ENCODE measurements at places on chromosomes 3 and 15. TPM values are rescaled to one million over a fixed set of nuclear protein-coding genes. Genes with fewer than 3 reads are reported as not detected.

FILIP1L gene
- polyA plus RNA-seq: 16.3 TPM

SGO1 gene
- 0.16 TPM for polyA plus RNA-seq

ZNF660 gene
- 1.3 TPM for polyA plus RNA-seq

SLC15A2 gene
- polyA plus RNA-seq: 1.2 TPM

GRCh38 chr3:146781606-146782005 is 176.5 kb upstream of the PLSCR5 start:
- no peak for DNase-seq

DNA sequence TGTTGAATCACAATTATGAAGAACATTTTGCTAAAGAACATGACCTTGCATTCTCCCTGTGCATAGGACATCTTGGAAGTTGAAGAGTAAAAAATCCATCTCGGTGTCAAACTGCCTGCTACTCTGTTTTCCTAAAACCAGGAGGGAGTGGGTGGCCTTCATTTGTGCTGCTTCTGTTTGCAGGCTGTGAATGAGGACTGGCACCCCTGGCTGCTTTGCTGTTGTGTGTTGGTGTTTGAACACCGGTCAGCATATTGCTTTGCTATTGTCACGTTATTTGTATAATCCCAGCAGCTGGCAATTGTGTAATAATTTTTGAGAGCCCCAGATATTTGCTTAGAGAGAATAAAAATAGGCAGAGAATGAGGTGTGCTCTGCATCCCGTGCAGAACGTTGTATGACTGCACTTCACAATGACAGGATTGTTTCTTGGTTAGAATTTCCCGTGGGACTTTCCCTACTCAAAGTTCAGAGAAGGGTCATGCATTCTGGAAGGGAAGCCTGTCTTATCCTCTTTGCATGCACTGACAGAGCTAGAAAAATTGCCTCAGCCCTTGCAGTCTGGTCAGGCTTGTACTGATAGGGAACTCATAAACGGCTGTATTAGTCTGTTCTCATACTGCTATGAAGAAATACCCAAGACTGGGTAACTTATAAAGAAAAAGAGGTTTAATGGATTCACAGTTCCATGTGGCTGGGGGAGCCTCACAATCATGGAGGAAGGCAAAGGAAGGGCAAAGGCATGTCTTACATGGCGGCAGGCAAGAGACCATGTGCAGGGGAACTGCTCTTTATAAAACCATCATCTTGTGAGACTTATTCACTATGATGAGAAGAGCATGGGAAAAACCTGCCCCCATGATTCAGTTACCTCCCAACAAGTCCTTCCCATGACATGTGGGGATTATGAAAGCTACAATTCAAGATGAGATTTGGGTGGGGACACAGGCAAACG is 16.3 kb downstream of the SV2B start:
- DNase-seq: no peak

- no peak for DNase-seq
Measured at GRCh38 chr3:72601060-72601459, 247.2 kb downstream of the SHQ1 start.

DNA sequence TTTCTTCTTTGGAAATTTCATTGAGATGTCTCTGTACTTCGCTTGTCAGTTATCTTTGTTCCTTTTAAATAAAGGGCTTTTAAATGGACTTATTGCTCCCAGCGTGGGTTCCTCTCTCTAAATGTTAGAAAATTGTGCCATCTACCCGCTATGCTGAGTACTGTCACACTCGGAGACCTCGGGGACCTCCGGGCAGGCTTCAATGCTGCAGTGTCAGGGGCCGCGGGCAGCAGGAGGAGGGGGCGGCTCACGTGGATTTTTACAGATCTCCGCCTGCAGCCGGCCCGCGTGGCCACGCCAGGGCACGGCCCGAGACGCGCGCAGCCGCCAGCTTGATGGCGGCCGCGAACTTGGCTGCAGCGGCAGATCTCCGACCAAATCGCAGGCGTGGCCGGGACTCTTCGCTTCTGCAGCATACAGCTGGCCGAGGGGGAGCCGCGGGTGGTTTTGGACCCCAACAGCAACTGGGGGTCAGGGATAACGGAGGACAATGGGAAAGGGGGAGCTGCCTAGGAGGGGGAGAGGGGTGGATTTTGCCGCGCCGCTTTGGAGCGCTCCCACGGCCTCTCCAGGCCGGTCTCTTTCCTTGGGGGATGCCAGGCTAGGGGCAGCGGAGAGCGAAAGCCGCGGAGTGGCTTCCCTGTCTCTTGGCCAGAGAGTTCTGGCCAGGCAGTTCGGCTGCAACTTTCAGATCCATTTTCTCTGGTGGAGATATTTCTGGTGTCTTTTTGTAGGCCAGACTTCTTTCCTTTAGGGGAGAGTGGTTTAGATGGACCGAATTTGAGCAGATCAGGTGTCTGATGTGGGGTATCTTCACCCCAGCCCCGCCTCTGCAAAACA is 15.3 kb downstream of the NR2F2 start:
- peak; percentile 95 for DNase-seq

DNA sequence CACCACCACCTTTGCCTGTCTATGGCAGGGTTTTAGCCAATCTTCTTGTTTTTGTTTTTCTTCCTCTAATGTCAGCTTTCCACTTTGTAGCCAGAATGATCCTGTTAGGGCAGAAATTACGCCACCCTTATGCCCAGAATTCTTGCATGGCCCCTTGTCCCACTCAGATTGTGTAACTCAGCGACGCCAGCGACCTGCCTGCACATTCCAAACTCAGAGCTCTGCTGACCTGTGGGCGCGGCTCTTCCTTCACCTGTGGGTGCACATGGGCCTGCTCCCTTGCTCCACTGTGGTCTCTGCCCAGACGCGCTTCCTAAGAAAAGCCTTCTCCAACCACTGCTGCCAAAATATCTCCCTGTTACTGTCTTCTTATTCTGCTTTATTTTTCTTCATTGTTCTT is 45.0 kb downstream of the MED12L start:
- DNase-seq: no peak

- DNase-seq: no peak
Measured at GRCh38 chr3:110793611-110794010, 278.0 kb upstream of the NECTIN3 start.

DNA sequence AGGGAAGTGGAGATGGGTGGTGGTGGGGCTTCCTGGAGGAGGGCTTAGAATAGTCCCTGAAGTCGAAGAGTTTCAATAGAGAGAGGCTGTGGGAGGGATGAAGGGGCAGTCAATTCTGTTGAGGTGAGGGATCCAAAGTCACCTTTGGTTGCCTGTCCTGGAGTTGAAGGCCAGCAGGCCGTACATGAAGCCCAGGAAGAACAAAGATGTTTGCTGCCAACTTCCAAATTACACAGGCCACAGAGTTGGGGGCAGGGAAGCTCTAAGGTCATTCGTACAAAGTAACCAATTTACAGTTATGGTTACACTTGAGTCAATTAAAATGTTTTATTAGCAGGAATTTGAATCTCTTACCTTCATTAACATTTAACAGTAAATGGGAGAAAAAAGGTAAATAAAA is 77.9 kb downstream of the FOXB1 start:
- no peak for DNase-seq

GRCh38 chr3:119309591-119309990 is 15.4 kb downstream of the ARHGAP31 start:
- no peak for DNase-seq

DNA sequence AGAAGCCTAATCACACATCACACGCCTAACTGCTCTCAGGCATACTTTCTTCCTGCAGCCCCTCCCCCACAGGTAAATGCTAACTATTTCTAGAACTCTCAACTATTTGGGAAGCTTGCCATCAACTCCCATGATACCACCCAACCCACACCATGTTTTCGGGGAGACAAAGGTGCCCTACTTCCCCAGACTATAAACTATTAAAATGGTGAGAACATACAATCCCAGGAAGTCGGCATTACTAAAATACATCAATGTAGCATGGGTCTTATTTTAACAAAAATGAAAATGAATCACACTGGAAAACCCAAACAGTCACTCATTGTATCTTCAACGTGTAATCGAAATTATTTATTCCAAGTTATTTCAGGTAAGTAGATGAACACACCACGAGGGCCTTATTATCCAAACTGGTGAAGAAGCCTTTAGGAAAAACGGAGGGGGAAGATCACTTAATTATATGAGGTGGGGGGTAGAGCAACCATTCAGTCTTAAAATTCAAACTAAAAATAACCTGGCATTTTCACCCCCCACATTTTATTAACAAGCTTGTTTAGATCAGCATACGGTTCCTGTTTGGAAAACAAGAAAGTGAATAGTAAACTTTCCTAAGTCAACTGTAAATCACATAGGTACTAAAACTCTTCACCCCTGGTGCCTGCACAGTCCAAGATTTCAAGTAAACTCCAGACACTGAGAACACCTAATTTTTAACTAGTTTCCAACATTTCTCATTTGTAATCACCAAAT is 1.9 kb downstream of the TBL1XR1 start:
- DNase-seq: no peak

Data from adrenal gland (tissue), 19 donors.